Hematopoietic multipotent progenitor cell treated with erythropoietin and hydrocortisone succinate and interleukin-3 and kit ligand, for 8 days (in vitro differentiated cells): ENCODE measurements at places on chromosomes 3 and 15.

DNA sequence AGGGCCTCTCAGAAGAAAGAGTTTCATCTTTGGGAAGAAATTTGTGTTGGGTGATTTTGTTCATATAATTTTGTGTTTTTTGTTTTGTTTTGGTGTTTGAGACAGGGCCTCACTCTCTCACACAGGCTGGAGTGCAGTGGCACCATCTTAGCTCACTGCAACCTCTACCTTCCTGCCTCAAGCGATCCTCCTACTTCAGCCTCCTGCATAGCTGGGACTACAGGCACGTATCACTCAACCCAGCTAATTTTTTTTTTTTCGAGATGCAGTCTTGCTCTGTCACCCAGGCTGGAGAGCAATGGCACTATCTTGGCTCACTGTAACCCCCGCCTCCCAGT lies 29.0 kb upstream of the PIK3CB start:
- DNase-seq, result no peak

- DNase-seq, result no peak
Observed at GRCh38 chr3:12983319-12983718, 89.9 kb downstream of the IQSEC1 start.

GRCh38 chr3:76990606-76991005 lies 49.3 kb upstream of the ROBO2 start:
- DNase-seq, result no peak

- DNase-seq, result no peak
Observed at GRCh38 chr3:112672716-112673541, 32.0 kb upstream of the CCDC80 start.

DNA sequence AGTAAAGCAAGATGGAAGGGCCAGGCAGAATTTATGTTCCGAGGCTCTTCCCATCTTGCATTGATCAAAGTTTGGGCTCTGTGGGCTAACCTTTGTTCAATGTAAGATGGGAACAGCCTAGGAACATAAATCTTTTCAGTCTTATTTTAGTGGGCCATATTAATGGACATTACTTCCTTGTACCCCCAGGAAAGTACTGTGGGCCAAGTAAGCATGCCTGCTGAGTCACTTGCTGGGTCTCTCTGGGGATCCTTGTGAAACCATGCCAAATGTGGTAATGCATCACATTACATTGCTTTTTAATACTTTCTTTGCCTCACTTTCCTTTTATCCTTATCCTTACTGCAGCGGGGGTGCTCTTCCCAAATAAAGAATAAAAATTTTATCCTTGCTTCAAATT lies 349.5 kb upstream of the POU1F1 start:
- no peak for DNase-seq

GRCh38 chr3:17322106-17322793 lies 420.2 kb downstream of the TBC1D5 start:
- no peak for DNase-seq

DNA sequence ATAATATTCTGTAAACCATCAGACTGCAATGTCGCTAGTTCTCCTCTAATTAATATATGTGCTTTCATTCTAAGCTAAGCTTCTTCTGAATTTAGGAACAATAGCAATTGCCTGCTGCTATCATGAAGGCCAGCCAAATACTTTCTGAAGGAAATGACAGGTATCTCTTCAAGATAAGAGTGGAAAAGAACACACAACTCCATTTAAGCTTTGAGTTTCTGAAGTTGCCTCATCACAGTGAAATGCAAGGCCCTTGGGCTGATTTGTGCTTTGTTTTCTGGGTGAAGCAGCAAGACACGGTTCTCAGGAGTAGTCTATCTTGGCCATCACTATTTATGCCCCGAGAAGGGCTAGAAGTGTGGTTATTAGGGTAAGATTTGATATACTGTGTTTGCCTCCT lies 6.2 kb downstream of the SLC7A14 start:
- no peak for DNase-seq

DNA sequence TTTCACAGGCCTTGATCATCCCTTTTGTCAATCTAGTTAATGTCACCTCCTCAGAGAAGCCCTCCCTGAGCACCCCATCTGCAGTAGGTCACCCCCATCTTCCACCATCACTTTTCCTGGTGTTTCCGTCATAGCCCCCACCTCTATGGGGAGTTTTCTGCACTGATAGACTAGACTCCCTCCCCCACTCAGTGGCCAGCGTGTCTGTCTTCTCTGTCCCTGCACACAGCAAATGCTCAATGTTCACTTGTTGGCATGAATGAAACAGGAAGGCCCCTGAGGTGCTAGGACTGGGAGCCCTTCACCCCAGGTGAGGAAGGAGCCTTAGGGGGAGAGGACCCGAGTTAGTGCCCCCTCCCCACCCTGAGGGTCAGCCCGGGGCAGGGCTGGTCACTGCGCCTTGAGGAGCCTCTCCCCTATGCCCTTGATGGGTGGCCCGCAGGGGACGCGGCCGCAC lies 15.8 kb upstream of the FANCD2 start:
- DNase-seq, result no peak

DNA sequence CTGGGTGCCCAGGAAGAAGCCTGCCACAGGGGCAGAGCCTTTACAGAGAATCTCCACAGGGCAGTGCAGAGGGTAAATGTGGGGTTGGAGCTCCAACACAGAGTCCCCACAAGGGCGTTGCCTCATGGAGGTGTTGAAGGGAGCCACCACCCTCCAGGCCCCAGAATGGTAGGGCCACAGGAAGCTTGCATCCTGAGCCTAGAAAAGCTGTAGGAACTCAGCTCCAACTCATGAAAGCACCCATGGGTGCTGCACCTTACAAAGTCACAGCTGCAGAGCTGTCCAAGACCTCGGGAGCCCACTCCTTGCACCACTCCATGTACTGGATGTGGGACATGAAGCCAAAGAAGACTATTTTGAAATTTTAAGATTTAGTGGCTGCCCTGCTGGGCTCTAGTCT lies 73.3 kb upstream of the KCNH8 start:
- no peak for DNase-seq

- peak; percentile 80 for DNase-seq
Observed at GRCh38 chr15:45162771-45163507, 24.8 kb downstream of the SHF start.

DNA sequence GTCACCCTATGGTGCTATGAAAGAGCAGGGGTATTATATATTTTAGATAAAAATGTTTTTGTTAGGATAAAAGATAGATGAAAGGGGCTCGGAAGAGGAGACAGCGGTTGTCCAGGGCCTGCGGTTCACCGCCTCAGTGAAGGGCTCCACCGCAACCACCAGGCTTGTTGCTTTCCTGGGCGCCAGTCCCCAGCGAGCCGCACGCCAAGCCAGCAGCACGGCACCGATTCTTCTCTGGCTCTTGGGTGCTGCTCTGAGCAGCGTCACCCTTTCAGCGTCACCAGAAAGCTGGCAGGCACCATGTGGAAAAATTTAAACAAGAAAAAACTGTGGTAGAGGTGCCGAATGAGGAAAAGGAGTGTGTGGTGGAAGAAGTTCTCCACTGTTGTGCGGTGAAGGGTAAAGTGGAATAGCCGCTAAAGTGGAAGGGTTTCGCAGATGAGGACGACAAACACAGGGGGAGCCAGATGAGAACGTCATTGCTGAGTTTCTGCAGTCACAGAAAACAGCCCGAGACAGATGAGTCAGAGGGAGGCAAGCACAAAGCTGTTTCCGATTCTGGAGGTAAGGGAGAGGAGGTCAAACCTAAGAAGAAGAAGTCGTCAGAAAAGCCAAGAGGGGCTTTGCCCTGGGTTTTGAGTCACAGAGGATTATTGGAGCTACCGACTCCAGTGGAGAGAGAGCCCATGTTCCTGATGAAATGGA lies 569.2 kb downstream of the ZBBX start:
- no peak for DNase-seq

DNA sequence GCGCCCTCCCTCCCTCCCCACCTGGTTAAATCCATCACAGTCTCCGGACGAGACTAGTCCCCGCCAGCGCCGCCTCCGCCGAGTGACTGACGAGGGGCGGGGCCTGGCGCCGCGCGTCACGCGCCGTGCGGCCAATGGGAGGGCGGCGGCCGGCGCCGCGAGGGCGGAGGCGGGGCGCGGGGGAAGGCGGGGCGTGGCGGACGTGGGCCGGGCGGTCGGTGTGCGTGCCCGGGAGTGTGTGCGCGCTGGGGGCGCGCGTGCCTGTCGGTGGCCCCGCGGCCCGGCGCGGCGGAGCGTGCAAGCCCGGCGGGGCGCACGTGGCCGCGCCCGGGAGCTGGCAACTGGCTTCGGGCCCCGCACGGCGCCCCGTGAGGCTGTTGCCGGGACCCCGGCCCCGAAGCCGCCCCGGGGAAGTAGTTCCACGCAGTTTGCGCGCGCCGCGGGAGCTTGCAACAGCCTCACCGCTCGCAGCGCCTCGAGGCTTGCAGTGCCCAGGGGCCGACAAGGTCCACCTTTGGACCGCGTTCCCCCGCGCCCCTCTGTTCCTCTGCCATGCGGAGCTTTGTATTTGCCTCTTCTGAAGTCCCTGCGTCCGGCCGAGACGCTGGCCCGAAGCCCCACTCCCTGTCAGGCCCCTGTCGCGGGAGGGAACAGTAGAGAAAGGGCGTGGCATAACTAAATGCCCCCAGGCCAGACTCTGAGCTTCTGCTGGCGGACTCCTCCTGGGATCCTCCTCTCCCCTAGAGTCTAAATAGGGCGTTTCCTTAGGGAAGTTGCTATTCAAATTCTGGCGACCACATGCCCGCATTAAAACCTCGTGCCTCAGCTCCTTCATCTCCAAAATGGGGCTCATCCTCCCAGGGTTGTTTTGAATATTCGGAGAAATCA lies 400.9 kb downstream of the SHQ1 start:
- DNase-seq, result peak; percentile 87

DNA sequence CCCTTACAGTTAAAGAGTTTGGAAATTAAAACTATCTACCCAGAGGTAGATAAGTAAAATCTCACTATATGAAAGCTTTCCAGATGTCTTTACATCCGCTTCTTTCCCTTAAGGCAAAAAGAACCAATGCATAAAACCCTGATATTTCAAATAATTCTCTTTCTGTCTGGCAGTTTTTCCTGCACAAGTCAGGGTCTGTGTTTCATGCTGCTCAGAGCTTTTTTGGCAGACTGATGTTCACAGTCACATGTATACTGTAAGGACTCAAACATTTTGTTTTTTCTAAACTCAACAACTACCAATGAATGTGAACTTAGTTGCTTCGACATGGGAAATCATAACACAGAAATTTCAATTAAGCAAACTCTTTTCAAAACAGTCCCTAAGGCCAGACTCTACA lies 988.4 kb downstream of the EPHA3 start:
- DNase-seq, result no peak

- no peak for DNase-seq
Observed at GRCh38 chr3:182182531-182182968, 470.8 kb downstream of the SOX2 start.
